ENCODE measurements at places on chromosomes 11 and 22.

GRCh38 chr11:94739331-94739730 lies 28.8 kb upstream of the AMOTL1 start:
- DNase-seq: no peak

GRCh38 chr22:36756031-36756430 lies 19.9 kb downstream of the IFT27 start:
- no peak for DNase-seq

- no peak for DNase-seq
These were observed 1.2 kb downstream of the HIKESHI start for GRCh38 chr11:86303257-86303656.

- DNase-seq: no peak
These were observed 15.8 kb downstream of the ATG16L2 start for GRCh38 chr11:72829884-72830533.

DNA sequence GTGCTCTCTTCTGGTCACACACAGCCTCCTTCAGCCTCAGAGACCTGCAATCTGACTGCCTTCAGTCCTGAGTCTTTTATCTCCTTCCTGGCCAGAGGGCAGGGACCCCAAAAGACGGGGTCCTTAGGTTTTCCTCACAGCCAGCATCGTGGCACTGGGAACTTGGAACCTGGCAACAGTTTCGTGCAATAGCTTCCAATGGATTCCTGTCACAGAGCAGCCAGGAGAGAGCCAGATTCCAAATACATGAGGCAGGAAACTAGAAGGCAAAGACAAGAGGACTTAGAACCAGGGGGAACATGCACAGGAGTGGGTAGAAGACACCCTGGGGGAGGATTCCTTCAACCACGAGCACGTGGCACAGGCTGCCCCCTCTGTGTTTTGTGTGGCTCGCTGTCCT lies 48.6 kb downstream of the C11orf91 start:
- no peak for DNase-seq

DNA sequence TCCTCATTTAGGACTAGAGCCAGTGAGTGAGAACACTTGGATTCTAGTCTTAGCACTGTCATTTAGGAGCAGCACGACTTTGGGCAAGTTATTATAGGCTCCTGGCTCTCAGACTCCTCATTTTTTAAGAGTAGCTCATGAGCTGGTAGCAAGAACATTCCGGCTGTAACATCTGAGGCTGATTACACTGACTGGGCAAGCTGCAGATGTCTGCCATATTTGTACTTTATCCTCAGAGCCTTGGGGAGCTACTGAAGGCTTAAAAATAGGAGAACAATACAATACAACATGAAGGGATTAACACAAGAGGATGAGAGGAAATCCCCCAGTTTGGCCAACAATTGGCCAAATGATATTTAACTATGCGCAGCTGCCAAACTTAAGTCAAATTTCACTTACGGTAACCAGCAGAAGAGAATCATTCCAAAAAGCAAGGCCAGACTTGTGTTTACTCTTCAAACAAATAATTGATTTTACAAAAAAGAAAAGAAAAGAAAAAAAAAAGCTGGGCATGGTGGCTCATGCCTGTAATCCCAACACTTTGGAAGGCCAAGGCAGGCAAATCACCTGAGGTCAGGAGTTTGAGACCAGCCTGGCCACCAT lies 113.1 kb upstream of the ARHGAP42 start:
- no peak for DNase-seq

DNA sequence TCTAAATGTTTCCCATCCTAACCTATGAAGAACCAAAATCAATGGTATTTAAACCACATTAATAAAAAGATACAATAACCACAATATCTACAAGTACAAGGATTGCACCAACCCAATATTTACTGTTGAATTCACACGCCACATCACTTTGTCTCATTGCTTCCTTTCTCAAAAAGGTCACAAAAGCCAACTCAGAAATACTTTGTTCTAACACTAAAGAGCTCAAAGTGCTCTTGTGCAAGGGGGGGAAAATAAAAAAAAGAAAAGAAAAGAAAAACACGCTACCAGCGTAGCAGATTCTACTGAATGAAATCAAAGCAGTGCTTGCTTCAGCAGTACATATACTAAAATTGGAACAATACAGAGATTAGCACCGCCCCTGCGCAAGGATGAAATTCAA lies 10.5 kb upstream of the ARHGAP32 start:
- no peak for DNase-seq

GRCh38 chr11:5700421-5701054 lies 10.9 kb downstream of the TRIM22 start:
- no peak for DNase-seq

DNA sequence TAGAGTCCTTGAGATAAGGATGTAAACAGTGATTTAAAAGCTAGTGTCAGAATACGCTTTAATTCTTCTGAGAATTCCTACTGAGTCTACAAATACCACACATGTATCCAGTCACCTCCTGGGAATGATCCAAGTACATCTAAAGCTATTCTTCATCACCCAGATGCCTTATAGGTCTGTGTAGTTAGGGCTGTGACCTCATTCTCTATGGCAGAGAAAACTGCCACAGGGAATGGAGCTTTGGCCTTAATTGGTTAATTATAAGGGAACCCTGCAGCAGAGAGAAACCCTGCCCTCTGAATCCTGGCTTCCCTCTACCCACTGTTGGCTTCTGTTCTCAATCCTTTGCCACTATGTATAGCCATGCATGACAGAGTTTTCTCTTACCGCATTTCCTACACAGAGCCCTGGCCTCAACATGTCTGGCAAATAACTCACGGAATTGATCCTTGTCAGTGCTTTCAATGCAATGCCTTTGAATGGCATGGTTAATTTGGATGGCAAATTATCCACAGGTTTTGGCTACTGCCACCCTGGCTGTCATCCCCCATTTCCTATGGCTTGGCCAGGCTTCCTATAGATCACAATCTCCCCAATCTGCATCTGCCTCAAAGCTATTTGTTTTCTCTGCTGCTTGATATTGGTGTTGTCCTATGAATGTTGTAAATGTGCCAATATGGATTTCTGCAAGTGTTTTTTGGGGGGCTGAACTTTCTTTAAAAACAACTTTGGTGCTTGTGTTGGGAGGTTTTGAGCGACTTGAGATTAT lies 2.9 kb downstream of the DIXDC1 start:
- no peak for DNase-seq

DNA sequence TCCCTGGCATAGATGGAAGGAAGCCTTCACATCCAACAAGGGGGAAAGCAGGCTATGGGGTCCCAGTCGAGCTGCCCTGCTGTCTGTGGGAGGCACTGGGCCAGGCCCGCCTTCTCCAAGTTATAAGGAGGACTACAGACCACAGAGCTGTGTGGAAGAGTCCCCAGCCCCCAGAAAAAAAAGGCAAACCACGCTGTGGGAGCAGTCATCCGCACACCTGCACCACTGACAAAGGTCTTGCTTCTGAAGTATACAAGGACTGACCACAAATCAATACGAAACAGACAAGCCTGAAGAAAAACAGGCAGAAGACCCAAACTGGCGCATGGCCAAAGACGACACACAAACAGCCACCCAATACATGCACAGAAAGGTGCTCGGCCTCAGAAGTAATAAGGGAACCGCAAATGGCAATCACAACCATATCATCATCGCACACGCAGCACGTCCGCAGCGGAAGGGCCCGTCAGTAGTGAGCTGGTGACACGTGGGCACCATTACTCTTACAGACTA lies 384.1 kb downstream of the CTTN start:
- DNase-seq: no peak

GRCh38 chr11:17985517-17985916 lies 27.3 kb downstream of the SERGEF start:
- peak; percentile 72 for DNase-seq

- no peak for DNase-seq
These were observed 7.8 kb downstream of the FTH1 start for GRCh38 chr11:61959678-61960077.

DNA sequence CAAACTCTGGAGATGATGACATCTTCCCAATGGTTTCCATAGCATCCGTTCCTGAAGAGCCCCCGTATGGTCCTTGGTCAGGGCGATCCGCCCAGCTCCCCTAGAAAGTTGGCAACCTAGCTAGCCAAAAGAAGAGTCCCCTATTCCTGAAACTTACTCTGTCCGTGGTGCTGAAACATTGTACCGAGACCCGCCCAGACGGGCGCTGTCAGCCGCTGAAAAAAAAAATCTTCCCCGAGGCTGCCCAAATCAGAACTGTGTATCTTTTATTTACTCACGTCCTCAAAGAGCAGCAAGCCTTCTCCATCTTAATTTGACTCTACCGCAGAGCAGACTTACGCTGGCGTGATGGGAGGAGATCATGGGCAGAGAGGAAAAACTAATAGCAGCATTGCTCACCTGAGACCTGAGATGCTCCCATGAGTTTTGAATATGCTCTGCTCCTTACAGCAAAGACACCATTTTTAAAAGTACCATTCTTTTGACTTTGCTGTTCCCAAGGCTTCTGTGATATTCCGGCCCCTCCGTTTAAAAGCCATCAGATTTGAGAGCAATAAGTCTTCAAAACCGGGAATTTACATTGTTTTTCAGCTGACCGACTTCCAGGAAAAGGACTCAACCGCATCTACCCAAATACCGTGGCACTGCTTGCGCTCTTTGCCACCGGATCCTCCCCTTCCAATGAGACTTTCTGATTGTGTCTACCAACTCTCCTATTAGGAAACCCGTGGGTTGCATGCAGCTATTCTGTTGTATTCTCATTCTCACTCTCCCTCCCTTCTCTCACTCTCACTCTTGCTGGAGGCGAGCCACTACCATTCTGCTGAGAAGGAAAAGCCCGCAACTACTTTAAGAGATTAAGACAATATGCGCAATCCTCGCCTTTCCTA lies at the start of gene SLC17A6:
Gene SLC17A6, plus strand, starts transcription at position 786 of the 890 bp plus-strand sequence. CDS start 153 bp downstream, outside the sequence.
- peak; percentile 67 for DNase-seq

- no peak for DNase-seq
These were observed 92.0 kb downstream of the JRKL start for GRCh38 chr11:96481771-96482170.

All from urothelium cell line (cell line).